Cerebellum (tissue), 4 donors: ENCODE measurements at places on chromosomes 2 and 18. TPM values are rescaled to one million over a fixed set of nuclear protein-coding genes. Genes with fewer than 3 reads are reported as not detected.
A peak's percentile ranks its signal among the peaks of the same experiment; 100 is the strongest.

C2orf78 gene
- not detected for total RNA-seq

DNA sequence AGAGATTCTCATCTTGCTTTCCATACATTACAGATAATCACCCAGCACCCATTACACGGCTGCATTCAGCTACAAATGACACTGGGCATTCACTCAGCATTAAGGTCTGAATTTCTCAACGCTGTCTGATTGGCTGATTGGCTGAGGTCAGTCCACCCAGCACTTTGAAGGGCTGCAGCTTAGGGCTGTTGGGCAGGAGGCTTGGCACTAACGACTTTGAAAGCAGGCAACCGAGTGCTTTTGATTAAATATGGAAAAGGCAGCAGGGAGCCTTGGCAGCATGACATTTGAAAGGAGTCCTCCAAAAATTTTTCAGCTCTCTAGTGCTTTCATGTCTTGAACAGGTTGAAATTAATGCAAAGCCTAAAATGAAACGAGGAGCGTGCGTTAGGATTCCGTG lies 253.0 kb downstream of the DCDC2C start:
- no peak for DNase-seq

DNA sequence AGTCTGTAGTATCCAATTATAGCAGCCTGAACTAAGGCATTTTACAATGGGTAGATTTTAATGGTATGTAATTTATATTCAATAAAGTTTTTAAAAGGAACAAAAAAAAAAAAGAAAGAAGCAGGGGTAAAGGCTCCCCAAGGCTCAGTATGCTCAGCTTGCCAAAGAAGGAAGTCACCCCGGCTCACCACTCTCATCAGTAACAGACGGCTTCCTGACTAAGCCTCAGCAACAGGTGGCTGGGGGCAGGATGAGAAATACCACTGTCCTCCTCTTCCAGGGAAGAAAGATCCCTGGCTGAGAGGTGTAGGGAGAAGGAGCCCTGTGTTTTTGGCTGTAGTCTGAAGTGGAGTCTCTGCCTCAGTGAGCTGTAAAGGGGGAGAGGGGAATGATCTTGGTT lies 121.2 kb downstream of the ARHGEF4 start:
- no peak for DNase-seq

DNA sequence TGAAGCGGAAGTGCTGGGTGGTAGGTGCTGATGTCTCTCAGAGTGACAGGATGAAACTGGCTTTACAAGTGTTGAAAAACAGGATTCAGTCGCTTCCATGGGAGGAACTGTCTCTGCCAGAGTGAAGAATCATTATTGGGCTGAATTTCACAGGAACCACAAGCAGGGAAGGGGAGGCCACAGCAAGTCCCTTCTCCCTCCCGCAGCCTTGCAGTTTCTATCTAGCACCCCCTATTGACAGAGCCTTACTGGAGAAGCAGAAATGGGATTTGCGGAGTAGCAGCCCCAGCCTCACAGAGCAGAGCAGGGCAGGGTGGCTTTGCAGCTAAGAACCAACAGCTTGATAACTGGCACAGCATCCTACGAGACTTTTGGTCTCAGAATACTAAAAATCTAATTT lies 33.3 kb upstream of the RMP24 start:
- DNase-seq = no peak

DNA sequence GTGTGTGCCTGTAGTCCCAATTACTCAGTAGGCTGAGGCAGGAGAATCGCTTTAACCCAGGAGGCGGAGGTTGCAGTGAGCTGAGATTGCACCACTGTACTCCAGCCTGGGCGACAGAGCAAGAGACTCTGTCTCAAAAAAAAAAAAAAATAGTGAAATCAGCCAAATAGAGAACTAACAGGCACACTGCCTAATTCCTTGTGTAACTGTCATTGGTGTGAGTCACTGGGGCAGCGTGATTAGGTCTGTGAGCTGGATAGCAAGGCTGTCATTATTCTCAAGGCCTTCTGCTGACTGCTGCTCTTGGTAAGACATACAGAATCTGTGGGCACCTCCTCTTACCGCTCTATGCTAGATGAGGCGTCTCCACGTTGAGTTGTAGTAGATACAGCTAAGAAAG lies 270.3 kb downstream of the NEDD4L start:
- DNase-seq = peak; percentile 75
